ENCODE measurements at places on chromosomes 1 and 21.

- DNase-seq, result no peak
These were observed 65.2 kb downstream of the TMCO4 start for GRCh38 chr1:19734472-19734999.

DNA sequence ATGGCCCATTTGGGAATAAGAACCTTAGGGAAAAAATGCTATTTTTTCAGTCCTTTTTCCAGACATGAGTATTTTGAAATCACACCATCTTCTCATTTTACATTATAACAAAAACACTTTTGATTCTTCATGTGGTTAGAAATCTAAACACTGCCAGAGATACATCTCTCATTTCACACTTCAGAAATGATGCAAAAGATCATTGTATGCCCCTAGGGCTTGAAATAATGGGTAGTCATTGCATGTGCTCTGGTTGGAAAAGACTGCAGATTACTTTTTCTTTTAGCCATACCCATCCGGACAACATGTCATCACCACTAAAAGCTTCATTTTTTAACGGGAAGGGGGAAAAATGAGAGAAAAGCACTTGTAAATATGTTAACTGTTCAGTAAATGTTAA lies 1152.2 kb upstream of the ADGRL4 start:
- DNase-seq, result no peak

DNA sequence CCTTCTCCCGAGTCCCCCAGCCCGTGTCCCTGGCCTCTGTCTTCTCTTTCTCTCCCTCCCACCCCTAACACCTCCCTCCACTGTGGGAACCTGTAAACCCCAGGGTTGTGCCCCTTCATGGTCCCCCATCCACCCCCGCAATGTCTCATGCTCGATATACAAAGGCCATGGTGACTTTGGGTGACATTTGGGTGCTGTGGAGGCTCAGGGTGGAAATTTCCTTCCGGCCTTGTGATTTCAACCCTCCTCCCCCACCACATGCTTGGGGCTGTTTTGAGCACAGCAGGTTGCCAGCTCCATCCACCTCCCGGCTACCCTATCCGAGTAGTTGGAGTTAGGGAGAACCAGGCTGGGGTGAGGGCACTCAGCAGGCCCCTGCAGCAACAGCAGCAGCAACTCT lies 25.7 kb upstream of the VPS13D start:
- peak; percentile 20 for DNase-seq

DNA sequence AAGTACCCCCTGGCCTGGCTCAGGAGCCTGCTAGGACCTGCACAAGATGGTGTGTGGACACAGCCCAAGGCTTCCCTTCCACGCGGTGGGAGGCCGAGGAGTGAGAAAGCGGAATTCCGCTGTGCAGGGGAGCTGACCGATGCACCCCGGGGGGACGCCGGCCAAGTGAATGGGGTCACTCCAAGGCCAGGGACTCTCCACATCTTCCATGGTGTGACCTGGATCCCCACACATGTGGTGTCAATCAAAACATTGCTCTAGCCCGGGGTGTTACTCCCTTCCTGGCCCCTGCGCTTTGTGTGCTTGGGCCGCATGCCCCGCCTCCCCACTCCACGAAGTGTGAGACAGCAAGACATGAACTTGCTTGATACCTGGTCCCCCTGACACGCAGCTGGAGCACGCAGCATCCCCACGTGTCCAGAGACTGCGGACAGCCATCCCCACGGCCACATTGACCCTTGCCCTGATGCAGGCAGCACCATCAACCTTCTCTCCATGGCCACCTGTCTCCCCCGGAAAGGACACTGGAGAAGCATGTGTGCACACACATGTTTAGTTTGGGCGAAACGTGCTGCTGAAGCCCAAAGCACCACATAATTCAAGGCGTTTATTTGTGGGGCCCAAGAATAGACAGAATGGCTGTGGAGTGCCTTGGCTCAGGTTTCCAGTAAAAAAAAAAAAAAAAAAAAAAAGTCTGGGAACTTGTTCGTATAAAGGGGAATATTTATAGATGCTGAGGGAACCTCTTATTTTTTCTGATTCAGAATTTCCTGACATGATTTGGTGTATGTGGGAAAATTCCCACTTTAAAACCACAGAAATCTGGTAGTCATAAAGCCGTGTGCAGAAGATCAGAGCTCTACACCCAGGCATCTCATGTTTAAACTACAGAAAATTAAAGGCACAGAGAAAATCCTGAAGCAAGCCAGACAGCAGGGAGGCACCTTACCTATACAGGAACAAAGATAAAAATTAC lies 171.7 kb downstream of the HUNK start:
- no peak for DNase-seq

- DNase-seq, result no peak
These were observed 41.7 kb upstream of the DNAJC6 start for GRCh38 chr1:65267683-65268082.

- DNase-seq, result no peak
These were observed 28.0 kb upstream of the PLEKHG5 start for GRCh38 chr1:6519491-6519934.

DNA sequence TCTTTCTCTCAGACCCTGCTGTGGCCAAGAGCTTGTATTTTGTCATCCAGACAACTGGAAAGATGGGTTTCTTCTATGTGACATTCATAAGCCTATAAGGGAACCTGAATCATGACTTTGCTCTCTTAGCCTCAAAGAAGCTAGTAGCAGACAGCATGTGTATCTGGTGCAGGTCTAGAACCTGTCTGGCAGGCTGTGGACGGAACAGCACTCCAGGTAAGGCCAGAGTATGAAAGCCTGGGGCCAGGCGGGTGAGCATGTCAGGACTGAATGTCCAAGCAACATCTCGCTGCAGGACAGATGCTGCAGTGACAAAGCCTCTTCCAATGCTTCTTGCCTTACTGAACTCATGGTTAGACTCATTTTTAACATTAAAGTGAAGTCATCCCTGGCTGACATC lies 32.8 kb downstream of the AKNAD1 start:
- no peak for DNase-seq

Measured in T-cell (primary cell).